ENCODE measurements at places on chromosomes 1 and 21.
A peak's percentile ranks its signal among the peaks of the same experiment; 100 is the strongest.

GRCh38 chr21:31456201-31456600 is 112.1 kb upstream of the TIAM1 start:
- no peak for DNase-seq

GRCh38 chr1:101151286-101151685 is 85.5 kb upstream of the S1PR1 start:
- DNase-seq: no peak

GRCh38 chr1:8674912-8675311 is 142.5 kb downstream of the RERE start:
- DNase-seq: no peak

GRCh38 chr1:58902830-58903513 is 119.1 kb upstream of the JUN start:
- DNase-seq: no peak

GRCh38 chr1:166133857-166134256 is 32.9 kb downstream of the FAM78B start:
- DNase-seq: no peak

- no peak for DNase-seq
These were observed 49.9 kb downstream of the C8B start for GRCh38 chr1:56915960-56916359.

GRCh38 chr1:207861442-207862177 is 49.3 kb downstream of the CD34 start:
- peak; percentile 53 for DNase-seq

DNA sequence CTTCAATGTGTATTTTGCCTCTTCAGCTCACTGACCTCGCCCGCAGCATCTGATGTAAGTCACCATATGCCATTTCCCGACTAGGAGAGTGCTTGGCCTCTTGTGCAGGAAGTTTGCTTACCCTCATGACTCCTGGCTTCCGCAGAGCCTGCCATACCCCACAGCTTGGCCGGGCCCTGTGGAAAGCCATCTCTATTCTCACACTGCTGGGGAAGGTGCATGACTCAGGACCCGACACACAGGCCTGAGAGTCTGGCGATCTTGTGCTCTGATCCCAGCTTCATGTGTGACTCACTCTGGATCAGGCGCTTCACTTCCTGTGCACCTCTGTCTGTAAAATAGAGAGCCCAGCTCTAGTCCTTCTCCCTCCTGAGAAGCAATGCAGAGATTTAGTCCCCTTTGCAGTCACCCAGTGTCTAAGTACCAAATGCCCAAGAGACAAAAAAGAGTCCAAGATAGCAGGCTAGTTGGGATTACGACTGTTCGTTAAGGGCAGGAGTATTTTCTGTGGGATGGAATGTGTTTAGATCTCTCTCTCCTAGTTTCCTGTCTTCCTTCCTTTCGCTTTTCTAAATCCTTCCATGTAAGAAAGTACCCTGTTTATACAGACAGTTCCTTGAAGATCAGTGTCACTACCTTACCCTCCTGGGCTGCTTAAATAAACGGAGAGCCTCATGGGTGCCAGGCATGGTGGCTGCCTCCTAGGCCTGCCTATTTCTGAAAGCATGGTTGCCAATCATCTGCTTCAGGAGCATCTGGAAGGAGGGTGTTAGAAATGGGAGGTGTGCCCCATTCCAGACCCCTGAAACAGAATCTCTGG is 62.8 kb upstream of the KIF26B start:
- no peak for DNase-seq

DNA sequence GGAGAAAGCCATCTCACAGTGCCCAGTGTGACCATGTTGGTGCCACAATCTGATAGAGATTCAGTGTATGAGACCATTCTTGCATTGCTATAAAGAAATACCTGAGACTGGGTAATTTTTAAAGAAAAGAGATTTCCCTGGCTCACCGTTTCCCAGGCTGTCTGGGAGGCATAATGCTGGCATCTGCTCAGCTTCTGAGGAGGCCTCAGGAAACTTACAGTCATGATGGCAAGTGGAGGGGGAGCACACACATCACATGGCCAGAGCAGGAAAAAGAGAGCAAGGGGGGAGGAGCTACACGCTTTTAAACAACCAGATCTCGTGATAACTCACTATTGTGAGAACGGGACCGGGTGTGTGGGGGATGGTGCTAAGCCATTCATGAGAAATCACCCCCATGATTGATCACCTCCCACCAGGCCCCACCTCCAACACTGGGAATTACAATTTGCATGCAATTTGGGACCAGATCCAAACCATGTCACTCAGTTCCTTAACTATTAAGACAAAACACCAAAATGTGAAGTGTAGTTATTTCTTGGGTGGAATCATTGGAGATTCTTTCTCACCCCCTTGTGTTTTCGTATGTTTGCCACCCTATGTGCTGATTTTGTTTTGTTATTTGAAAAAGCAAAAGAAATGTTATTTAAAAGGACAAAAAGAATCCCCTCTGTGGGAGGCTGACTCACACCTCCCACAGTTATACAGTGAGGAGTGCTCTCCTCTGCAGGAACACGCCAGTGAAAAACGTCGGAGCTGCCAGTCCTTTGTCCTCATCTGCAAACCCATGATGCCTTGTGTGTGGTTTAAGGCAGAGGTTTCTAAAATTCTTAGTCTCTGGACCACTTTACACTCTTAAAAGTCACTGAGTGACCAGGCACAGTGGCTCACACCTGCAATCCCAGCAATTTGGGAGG is 46.9 kb upstream of the IFNLR1 start:
- no peak for DNase-seq

- DNase-seq: peak; percentile 26
These were observed 197.8 kb downstream of the HIVEP3 start for GRCh38 chr1:41720861-41721410.

DNA sequence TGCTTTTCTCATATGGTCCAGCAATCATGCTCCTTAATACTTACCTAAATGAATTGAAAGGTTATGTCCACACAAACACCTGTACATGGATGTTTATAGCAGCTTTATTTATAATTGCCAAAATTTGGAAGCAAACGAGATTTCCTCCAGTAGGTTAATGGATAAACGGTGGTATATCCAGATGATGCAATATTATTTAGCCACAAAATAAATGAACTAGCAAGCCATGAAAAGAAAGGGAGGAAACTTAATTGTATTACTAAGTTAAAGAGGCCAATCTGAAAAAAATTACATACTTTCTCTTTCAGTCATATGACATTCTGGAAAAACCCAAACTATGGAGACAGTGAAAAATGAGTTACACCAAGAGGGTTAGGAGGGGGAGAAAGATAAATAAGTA is 76.3 kb upstream of the LRRC7 start:
- DNase-seq: no peak

- no peak for DNase-seq
These were observed 32.4 kb upstream of the BSDC1 start for GRCh38 chr1:32426489-32427255.

GRCh38 chr1:44947063-44947773 is 39.2 kb downstream of the EIF2B3 start:
- DNase-seq: no peak

GRCh38 chr1:185652348-185652747 is 81.8 kb upstream of the HMCN1 start:
- DNase-seq: no peak

DNA sequence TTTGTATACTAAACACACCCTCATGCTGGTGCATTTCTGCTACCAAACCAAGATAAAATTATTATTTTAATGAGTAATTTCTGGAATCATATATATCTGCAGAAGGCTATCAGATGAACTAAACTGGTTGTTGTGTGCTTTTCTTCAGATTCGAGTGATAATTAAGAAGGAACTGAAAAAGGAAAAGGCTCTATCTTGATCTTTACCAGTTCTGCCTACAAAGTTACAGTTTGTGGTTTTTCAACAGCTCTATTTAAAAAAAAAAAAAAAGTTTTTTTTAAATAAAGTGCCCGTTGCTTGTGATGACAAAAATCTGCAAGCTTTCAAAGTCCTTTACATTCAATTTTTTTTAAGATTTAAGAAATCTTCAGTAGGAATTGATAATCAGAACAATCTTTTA is 13.6 kb downstream of the DENND1B start:
- no peak for DNase-seq

GRCh38 chr1:167582064-167582463 is 28.5 kb upstream of the CREG1 start:
- no peak for DNase-seq

DNA sequence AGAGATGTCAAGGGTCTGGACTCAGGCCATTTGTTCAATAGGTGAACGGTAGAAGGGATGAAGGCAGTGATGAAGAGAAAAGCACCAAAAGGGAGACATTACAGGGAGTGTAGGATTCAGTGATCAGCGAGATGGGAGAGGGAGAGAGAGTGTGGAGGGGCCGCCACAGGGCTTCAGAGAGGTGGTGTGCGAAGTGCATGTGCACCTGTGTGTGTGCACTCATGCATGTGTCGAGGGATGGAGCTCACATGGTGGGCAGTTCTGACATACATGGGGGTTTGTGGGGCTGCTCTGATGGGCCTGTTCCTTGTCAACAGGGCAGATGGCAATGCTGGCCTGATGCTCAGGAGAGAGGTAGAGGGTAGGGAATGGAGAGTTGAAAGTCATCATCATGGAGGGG is 11.4 kb upstream of the KCNA2 start:
- DNase-seq: no peak

DNA sequence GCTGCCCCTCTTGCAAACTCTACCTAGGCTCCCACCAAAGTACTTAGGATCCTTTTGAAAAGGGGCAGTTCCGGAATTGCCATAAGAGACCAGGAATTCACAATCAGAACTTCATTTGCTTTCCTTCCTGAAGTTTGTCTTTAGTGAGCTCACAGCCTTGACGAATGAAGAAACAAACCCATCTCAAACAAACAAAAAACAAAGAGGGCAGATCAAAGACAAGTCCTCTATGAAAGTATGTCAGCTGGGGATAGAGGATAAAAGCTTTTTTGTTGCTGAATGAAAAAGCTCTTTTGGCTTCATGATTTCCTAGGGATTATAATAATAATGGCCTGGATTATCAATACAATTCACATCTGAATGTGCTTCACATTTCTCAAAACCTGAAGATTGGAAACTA is 357.9 kb upstream of the DUSP10 start:
- DNase-seq: no peak

All from CD4-positive, alpha-beta T cell treated with Interleukin-4 for 1 hour (primary cell).